NCI-H1930 (cell line): ENCODE measurements at places on chromosomes 6 and 20.

DNA sequence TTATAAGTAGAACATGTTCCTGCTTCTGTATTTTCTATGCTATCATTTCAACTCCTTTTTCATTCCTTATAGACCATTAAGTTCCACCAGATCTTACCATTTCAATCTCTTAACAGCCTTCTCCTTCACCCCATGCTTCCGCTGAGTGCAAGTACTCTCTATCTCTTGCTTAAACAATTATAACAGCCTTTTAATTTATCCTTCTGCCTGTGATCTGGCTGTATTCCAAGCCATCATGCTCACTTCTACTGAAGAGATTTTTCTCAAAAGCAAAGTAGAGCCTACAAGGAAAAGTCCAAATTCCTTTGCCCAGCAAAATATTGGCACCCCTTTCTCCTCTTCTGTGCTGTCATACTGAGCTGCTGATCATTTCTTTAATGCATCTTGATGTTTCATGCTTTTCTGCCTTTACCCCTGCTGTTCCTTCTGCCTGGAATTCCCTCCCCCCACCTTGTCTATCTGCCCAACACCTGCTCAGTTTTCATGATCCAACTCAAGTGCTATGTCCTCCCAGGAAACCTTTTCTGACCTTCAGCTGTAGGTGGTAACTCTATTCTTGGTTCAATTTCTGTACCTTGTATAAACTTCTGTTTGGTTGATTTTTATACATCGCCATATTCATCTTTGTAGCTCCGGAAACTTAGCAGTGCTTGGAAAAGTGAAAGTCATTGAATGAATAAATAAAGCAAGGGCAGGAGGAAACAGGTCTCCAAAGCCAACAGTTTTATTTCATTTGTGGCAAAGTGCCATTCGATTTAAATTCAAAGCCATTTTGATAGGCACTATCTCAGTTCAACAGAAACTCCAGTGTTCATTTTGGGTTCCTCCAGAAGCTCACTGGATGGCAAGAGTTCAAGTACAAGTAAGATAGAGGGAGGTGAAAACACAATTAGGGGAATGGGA is 10.5 kb upstream of the BMP2 start:
- no peak for DNase-seq

DNA sequence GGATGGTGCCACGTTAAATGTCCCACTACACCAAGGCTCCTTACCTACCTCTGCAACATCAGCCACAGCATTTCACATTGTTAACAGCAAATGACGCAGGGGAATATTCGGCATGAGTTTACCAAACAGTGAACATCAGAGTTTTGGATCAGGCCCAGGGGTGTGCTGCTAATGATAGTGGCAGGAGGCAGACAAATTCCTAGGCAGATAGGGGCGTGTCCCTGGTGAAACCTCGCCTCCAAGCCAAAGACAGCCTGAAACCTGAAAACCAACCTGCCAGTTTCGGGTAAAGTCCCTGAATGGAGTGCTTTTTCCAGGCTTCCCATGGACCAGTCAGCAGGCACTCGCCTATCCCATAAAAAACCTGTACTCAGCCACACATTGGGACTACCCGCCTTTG is 133.6 kb downstream of the SH3BGRL2 start:
- DNase-seq, result no peak

DNA sequence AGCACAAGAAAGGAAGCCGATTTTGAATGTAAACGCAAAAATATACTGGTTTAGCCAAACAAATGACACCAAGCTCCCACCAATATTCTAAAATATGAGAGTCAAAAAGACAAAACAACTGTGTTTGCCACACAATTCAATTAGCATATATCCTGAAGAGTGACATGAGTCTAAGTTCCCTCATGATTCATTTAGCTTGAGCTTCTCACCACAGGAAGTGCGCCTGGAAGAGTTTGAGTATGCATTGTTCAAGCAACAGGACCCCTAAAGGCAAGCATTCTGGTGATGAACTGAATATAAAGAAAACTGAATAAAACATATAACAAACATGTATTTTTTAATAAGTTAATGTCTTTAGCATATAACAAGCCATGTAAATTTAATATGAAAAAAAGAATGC is 115.2 kb upstream of the RUNX2 start:
- no peak for DNase-seq

- no peak for DNase-seq
Measured at GRCh38 chr20:15235471-15236198, 898.2 kb upstream of the FLRT3 start.

- DNase-seq, result no peak
Measured at GRCh38 chr20:22796469-22797077, 212.2 kb upstream of the FOXA2 start.

- DNase-seq, result no peak
Measured at GRCh38 chr20:19750907-19751636, 7.0 kb upstream of the RIN2 start.

GRCh38 chr20:45312241-45312640 is 4.1 kb upstream of the MATN4 start:
- no peak for DNase-seq

GRCh38 chr6:33143113-33143770 is 49.0 kb downstream of the COL11A2 start:
- DNase-seq, result no peak

DNA sequence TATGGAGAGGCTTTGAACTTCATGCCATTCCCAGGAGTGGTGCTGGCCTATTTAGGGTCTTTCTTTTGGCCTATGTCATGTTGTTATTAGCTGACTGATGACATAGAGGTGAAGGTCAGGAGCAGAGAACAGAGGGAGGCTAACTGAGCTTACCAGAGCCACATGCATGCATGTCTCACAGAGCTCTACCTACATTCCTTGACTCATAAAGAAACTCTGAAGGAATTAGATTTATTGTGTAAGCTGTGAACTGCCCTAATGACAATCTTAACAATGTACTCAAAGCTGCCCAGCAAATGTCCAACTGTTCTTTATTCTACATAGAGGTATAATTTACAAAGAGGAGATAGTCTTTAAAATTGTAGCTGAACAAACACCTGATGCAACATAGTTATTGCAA is 192.7 kb upstream of the CNR1 start:
- DNase-seq, result no peak

DNA sequence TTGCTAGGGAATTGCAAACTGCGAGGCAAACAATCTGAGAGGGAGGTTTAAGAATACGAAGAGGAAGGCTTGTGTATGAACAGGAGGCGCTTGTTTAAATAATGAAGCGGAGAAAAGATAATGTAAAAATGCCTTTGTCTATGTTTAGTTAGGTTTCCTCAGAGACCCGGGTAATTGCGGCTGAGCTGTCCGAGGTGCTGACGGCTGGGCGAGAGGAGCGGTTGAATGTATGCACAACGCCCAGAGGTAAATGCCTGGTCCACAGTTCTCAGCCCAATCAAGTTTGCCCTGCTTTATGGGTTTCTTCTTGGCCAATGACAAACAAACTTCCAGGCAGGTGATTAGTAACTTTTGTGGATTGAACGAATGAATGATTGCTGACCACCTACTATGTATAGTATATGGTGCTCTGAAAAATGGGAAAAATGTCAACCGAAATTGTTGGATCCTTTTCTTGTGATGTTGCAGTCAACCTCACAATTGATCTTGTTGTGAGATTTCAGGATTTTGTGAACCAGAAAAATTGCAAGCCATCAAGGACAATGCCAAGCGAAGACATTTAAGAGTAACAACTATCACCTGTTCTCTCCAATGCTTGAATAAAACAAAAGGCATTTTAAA is 38.3 kb upstream of the SLC32A1 start:
- DNase-seq, result peak; percentile 72

DNA sequence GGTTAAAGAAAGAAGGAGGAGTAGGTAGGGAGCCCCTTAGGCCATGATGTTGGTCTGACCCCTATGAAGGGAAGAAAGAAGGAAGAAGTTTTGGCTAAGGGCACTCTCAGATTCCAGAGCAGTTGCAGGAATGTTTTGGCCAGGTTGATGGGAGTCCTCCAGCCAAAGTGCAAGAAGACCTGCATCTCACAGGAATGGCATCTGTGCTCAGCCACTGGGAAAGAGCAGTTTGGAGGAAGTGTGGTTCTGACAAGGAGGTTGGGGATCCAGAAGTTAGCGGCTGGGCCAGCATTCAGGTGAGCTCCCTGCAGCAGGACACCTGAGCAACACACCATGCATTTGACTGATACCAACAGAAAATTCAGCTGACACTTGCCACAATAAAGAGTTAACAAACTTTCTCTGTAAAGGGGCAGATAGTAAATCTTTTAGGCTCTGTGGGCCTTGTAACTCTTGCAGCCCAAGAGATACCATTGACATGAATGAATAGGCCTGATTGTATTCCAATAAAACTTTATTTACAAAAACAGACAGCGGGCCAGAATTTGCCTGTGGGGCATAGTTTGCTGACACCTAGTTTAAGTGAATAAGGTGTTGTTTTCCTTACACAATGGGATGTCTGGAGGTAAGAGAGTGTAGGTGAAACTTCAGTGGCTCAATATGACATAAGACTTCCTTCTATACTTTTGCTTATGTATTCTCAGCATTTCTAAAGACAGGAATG is 71.0 kb downstream of the EDN1 start:
- DNase-seq, result no peak

GRCh38 chr6:91626911-91627310 is 1040.0 kb upstream of the MAP3K7 start:
- DNase-seq, result no peak

- DNase-seq, result no peak
Measured at GRCh38 chr6:67766057-67766456, 869.0 kb upstream of the ADGRB3 start.

GRCh38 chr20:358891-359555 is 12.1 kb downstream of the NRSN2 start:
- DNase-seq, result no peak

GRCh38 chr6:166381733-166382499 is 824 bp downstream of the MPC1 start:
- peak; percentile 9 for DNase-seq

GRCh38 chr20:5656126-5656525 is 94.1 kb upstream of the SHLD1 start:
- no peak for DNase-seq

DNA sequence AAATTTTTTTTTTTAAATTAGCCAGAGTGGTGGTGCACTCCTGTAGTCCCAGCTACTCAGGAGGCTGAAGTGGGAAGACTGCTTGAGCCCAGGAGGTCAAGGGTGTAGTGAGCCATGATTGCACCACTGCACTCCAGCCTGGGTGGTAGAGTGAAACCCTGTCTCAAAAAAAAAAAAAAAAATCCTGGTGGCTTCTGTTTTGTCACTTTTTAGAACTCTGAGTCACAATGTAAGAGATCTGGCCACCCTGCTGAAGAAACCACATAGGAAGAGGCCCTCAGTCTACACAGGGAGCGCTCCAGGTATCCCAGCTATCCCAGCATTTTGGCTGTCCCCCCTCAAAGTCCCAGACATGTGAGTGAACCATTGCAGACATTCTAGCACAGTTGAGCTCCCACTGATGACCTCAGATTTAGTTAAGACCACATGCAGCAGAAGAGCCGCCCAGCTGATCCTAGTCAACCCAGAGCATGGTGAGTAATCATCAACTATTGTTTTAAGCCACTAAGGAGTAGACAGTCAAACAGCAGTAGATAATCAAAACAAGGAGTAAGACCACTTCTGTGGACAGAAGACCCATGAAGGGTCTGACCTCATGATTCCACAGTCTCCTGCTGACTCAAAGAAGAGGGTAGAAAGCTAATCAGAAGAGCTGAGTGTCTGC is 12.7 kb upstream of the ARFGEF2 start:
- no peak for DNase-seq

DNA sequence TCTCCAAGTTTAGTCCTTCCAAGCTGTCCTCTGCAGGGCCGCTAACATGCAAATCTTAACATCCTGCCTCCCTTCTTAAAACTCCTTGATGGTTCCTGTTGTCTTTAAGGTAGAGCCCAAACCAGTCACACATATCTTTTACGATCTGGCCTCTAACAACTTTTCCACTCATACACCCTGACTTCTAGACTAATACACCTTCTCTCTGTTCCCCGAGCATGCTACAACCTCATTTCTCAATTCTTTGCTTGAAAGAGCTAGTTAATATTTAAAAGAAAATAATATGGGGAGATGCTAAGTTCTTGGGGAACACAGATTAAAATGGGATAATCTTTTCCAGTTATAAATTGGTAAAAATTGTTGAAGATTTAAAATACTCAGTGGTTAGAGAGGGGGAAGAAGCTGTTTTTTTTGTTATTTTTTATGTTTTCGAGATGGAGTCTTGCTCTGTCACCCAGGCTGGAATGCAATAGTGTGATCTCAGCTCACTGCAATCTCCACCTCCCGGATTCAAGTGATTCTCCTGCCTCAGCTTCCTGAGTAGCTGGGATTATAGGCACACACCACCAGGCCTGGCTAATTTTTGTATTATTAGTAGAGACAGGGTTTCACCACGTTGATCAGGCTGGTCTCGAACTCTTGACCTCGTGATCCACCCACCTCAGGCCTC is 250.7 kb downstream of the MAFB start:
- DNase-seq, result no peak

- DNase-seq, result no peak
Measured at GRCh38 chr6:168226902-168227318, 92.7 kb downstream of the DACT2 start.

DNA sequence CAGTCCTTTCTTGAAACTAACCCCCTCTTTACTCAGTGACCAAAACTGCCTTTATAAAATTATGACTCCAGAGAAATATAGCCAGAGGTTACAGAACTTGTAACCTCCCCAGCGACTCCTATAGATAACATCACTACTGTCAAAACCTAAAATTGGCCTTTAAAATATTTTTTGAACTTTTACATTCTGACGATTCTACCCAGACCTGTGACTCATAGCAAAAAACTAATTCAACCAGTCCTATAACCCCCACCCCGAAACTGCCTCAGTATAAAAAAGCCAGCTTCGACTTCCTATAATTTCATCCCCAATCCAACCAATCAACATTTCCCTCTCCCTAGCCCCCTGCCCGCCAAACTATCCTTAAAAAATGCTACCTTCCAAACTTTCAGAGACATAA is 13.9 kb downstream of the JPH2 start:
- DNase-seq, result no peak

DNA sequence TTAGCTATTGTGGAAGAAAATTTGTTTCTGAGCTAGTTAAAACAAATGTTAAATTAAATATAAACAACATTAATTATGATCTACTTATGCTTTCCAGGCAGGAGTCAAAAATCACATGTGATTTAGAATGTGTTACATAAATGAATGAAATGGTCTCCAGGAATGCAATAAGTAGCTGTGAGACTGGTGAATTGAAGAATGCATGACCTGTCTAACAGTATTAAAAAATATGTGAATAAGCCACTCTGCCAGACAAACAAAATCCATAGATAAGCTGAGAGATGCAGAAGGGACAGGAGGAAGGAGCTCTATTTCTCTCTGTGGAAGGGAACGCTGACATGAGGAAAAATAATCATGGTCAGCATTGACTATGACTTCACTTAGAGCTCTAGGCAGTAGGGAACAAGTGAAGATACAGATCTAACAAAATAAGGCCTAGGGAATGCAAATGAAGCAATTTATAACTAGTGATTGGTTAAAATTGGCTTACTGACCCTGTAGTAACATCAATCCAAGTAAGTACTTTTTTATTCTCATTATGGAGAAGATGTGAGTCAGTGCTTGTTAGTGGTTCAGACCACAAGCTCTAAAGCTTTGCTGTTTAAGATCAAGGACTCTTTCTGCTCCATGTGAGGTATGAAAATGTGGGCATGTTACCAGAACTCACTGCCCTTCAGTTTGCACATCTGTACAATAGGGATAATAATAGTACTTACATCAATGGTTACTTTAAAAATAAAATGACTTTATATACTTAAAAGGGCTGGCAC is 432.6 kb downstream of the MMUT start:
- DNase-seq, result no peak
